ENCODE measurements at places on chromosomes 12 and 14. TPM values are rescaled to one million over a fixed set of nuclear protein-coding genes. Genes with fewer than 3 reads are reported as not detected.

DNA sequence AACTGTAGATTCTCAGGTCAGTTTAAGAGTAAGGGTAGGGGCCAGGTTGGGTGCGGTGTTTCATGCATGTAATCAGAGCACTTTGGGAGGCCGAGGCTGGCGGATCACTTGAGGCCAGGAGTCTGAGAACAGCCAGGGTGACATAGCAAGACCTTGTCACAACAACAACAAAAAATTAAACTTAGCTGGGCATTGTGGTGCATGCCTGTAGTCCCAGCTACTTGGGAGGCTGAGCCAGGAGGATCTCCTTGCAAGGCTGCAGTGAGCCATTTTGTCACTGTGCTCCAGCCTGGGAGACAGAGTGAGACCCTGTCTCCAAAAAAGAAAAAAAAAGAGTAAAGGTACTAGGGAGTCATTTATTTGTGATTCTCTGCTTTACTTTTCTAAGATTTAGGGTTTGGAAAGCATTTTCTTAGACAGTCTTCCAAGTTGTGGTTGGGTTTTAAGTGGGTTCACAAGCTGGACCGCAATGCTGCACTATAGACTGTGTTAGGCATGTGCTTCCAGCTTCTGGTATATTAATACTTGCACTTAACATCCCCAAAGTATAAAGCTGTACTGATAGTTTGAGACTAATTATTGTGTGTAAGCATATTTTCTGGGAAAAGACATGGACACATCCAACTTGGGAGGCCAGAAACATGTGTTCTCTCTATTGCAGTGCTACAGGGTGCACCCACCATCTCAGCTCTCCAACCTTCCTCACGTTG, 49.1 kb upstream of the HECTD1 start:
- no peaks in the 10 kb centered on the region for H3K36me3 ChIP-seq
- H3K4me1 ChIP-seq = no peaks in the 10 kb centered on the region
- H3K4me3 ChIP-seq = no peak overlapping the region

- no peaks in the 10 kb centered on the region for H3K27me3 ChIP-seq
- peaks cover 9% of the 10 kb centered on the region for H3K4me1 ChIP-seq
Measured at GRCh38 chr14:77470224-77470870, 12.5 kb downstream of the AHSA1 start.

DNA sequence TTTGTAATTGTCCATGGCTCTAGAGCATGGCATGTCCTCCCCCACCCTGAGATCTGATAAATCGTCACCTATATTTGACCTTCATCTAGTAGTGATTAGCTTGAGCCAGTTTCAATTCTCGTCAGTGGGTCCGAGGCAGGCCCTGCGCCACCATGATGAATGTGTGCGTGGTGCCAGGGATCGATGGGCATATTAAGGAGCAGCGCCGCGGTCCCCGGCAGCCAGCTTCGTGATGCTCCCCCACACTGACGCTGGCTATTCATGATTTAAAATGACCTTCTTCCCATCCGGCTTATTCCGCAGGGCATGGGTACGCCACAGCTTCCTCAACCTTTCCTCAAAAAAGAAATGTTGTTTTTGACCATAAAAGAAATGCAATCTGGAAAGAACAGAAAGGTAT, 68.0 kb downstream of the SLC25A47 start:
- H3K4me1 ChIP-seq = peaks cover 38% of the 10 kb centered on the region
- H3K27me3 ChIP-seq = no peaks in the 10 kb centered on the region
- H3K4me3 ChIP-seq = no peak overlapping the region
- no peak for DNase-seq
- H3K36me3 ChIP-seq = no peaks in the 10 kb centered on the region

- no peak overlapping the region for H3K4me3 ChIP-seq
- H3K27ac ChIP-seq = no peak overlapping the region
- no peaks in the 10 kb centered on the region for H3K4me1 ChIP-seq
- no peaks in the 10 kb centered on the region for H3K27me3 ChIP-seq
Measured at GRCh38 chr12:3329361-3329760, 161.6 kb upstream of the PRMT8 start.

DNA sequence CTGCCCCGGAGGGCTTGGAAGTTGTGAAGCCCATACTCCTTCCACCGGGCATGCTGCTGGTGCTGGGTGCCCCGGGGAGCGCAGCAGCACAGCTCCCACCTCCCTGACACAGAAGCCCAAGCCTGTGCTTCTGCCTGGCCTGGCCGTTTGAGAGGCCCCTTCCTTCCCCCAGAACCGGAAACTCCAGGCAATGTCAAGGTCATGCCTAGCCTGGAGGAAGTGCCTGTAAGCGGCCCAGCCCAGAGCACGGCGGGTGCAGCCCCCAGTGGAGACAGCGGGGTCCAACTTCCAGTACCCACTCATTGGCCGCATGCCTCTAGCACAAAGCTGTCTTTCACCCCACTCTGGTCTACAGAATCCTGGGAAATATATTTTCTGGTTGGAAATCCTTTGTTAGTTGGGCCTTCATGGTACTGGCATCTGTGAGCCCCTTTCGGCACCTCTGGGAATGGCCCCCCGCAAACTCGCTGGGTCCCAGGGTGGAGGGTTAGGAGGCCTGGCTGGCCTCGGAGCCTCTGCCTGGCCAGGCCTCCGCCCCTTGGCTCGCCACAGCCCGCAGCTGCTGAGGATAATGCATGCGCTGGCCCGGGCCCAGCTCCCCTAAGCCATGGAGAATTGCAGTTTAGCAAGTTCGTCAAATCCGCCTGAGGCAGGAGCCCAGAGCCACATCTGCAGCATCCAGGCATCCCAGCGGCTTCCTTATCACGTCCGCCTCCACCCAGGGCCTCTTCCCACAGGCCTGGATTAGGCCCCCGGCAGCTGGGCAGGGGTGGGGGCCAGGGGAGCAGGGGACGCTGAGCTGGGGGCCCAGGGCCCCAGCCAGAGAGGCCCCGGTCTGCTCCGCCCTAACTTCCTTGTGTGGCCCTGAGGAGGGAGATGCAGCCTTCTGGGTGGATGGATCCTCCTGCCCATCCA, 48.9 kb upstream of the DLK1 start:
- H3K27ac ChIP-seq = peak overlapping the region; percentile 71
- H3K27me3 ChIP-seq = no peaks in the 10 kb centered on the region
- no peak for DNase-seq
- no peaks in the 10 kb centered on the region for H3K36me3 ChIP-seq
- peaks cover 59% of the 10 kb centered on the region for H3K4me1 ChIP-seq

DNA sequence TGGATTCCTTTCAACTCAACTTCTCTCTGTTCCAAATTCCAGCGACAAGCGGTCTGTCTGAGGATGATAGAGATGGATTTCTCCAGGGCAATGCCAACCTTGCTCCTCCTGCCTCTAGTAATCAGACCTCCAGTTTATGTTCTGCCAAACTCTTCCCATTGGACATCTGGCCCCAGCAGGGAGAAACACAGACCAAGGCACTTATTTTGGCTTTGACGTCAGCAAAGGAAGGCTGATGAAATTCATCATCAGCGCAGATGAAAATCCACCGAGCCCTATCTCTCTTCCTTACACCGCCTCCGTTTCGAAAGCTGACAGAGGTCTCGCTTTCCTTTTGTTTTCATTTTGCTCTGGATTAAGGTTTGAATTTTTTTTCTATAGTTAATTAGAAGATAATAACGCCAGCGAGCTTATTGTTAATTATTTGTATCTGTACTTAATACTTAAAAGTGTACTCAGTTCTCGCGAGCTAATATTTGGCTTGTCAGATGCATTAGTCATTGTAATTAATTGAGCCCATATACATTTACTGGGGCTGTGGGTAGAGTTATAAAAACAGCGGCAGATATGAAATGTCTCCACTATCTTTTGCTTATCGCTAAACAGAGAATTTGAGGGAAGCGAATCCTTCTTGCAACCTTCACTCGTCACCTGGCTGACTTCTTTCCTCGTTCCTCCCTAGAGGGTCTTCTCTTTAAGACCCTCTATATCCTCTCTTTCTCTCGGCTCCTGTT, 35.9 kb upstream of the MED13L start:
- H3K4me3 ChIP-seq = no peak overlapping the region
- H3K27ac ChIP-seq = peak overlapping the region; percentile 11
- no peaks in the 10 kb centered on the region for H3K4me1 ChIP-seq
- H3K27me3 ChIP-seq = no peaks in the 10 kb centered on the region
- DNase-seq = no peak

DNA sequence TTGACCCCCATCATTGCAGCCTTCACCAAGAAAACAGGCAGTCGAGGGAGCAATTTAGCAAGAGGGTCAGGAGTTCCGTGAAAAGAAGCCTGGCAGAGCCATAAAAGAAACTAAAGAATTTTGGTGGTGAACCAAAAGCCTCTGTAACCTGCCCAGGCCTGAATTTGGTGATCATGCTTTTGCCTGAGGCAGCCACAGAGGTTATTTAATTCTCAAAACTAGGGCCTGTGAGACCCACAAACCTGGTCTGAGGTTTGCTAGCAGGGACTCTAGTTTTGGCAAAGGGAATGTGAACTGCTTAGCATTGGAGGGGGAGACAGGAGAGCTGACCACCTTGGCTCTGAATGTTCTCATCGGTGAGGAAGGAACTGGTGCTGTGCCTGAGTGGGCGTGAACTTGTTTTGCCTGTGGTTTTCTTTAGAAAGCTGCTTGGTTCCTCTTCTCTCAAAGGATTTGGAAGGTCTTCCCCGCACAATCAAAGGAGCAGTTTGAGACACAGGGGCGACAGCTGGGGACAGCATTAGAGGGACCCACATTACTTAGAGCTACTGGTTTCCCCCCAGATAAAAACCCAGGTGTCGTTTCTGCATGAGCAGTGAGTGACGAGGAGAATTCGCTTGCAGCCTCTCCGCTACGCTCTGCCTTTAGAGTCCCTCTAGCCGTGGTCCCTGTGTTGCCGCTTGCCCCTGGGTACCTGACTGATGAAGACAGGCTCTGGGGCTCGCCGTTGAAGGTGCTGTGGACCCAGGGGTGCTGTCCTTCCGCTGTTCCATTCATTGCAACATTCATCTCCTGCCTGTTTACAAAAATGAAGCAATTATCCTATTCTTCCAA, 12.6 kb upstream of the WNT5B start:
- DNase-seq = no peak
- no peak overlapping the region for H3K27ac ChIP-seq
- H3K27me3 ChIP-seq = no peaks in the 10 kb centered on the region
- no peaks in the 10 kb centered on the region for H3K36me3 ChIP-seq
- H3K4me3 ChIP-seq = no peak overlapping the region

GRCh38 chr12:111304642-111305071, 64.2 kb downstream of the PHETA1 start:
- H3K36me3 ChIP-seq = no peaks in the 10 kb centered on the region
- no peak overlapping the region for H3K27ac ChIP-seq
- no peak for DNase-seq
- no peak overlapping the region for H3K4me3 ChIP-seq
- H3K27me3 ChIP-seq = peaks cover 6% of the 10 kb centered on the region
- no peaks in the 10 kb centered on the region for H3K4me1 ChIP-seq

GRCh38 chr12:110330544-110330943, 49.5 kb downstream of the ATP2A2 start:
- H3K36me3 ChIP-seq = peaks cover 50% of the 10 kb centered on the region
- no peak overlapping the region for H3K4me3 ChIP-seq
- no peak overlapping the region for H3K27ac ChIP-seq
- no peaks in the 10 kb centered on the region for H3K4me1 ChIP-seq
- no peaks in the 10 kb centered on the region for H3K27me3 ChIP-seq

DNA sequence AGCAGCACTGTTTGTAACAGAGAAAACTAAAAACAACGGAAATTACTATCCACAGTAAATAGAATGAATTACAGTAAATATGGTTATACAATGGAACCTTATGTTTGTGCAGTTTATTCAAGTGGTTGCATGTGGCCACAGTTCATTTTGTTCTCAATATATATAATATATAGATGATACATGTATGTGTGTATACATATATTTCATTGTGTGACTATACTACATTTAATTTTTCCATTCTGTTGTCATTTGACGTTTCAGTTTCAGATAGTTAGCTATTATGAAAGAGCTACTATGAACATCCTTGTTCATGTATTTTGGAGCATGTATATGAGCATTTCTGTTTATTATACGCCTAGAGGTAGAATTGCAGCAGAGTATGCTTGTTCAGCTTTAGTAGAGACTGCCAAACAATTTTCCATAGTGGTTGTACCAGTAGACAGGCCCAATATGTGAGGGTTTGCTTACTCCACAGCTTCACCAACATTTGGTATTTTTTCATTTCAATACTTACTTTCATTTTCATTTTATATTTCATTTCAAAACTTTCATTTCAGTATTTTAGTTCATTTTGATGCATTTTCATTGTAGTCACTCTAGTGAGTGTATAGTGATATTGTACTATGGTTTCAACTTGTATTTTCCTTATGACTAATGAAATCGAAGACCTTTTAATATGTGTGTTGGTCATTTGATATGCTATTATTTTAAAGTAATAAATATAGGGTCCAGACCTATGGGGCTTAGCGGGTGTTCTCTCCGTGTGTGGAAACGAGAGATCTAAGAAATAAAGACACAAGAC, 141.5 kb upstream of the FGD4 start:
- H3K4me3 ChIP-seq = no peak overlapping the region
- H3K4me1 ChIP-seq = peaks cover under 1% of the 10 kb centered on the region
- no peak overlapping the region for H3K27ac ChIP-seq
- no peaks in the 10 kb centered on the region for H3K27me3 ChIP-seq
- H3K36me3 ChIP-seq = no peaks in the 10 kb centered on the region

- H3K36me3 ChIP-seq = no peaks in the 10 kb centered on the region
- DNase-seq = no peak
- no peak overlapping the region for H3K27ac ChIP-seq
- H3K4me1 ChIP-seq = no peaks in the 10 kb centered on the region
Measured at GRCh38 chr12:66050610-66051009, 79.9 kb downstream of the LLPH start.

DNA sequence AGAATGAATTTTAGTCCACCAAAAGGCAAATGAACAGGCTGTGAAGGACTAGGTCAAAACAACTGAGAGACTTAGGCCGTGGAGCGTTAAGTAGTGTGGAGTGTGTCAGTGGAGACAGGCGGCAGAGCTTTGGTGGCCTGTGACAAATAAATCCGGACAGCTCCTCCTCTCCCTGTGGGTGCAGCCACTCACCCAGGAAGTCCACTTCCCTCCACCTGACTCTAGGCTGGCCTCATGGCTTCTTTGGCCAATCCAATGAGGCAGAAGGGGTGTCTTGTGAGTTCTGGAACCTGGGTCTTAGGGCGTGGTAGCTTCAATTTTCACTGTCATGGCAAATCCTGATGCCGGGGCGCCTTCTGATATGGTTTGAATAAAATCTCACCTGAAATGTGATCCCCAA, 180.9 kb upstream of the C14orf180 start:
- no peak overlapping the region for H3K4me3 ChIP-seq
- no peak overlapping the region for H3K27ac ChIP-seq
- DNase-seq = no peak
- no peaks in the 10 kb centered on the region for H3K4me1 ChIP-seq

Gene TTC6
- total RNA-seq = 0.54 TPM

Gene RND1
- total RNA-seq = 0.44 TPM

Gene OVCH1
- not detected for total RNA-seq

Gene TMTC3
- 21.6 TPM for total RNA-seq

Gene OXA1L
- 71.3 TPM for total RNA-seq

Gene MGAT4C
- total RNA-seq = not detected

Gene LPAR5
- total RNA-seq = not detected

Gene TPPP2
- not detected for total RNA-seq

All from Panc1 (cell line).